Posterior cingulate gyrus (tissue), 11 donors: ENCODE measurements at places on chromosomes 1 and 21.
A peak's percentile ranks its signal among the peaks of the same experiment; 100 is the strongest.

DNA sequence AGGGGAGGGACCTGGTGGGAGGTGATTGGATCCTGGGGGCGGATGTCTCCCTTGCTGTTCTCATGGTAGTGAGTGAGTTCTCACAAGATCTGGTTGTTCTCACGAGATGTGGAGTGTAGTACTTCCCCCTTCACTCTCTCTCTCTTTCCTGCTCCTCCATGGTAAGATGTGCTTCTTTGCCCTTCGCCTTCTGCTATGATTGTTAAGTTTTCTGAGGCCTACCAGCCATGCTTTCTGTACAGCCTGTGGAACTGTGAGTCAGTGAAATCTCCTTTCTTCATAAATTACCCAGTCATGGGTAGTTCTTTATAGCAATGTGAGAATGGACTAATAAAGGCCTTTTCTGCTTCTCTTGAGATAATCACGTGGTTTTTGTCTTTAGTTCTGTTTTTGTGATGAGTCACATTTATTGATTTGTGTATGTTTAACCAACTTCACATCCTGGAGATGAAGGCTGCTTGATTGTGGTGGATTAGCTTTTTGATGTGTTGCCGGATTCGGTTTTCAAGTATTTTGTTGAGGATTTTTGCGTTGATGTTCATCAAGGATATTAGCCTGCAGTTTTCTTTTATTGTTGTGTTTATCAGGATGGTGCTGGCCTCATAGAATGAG is 45.5 kb downstream of the RABGAP1L start:
- no peak for DNase-seq

GRCh38 chr1:91523482-91523881 is 22.8 kb downstream of the CDC7 start:
- no peak for DNase-seq

DNA sequence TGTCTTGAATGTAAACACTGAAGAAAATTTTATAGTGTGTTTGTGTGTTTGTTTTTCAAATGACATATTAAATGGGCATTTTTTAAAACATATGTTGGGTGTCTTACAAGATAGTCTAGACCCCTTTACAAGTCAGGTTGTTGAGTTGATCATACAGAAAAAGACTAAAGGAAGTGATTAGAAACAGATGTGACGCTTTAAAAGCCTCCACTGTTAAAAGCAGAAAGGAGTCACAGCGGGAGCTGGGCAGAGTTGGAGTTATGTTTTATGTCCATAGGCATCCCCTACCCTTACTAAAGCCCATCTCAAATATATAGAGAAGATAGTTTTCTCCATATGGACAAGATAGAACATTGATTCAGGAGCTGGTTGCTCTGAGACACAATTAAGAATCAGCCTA is 393.9 kb downstream of the PLPP3 start:
- DNase-seq, result no peak

DNA sequence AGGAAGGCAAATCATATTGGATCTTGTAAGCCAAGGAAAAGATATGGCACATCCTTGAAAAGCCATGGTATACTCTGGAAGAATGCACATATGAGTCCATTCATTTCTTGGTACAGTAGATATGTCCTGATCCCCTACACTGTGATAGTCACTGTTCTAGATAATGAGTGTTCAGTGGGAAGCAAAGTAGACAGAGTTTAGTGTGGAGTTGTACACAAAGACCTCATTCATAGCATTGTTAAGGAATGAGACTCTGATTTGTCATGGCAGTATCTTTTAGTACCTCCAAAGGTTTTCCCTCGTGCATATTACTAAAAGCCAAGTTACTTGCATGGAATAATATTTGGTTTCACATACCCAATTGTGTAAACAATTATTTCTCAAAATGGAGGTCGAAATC is 204.7 kb downstream of the NFIA start:
- no peak for DNase-seq

GRCh38 chr1:231681006-231681405 is 54.4 kb downstream of the DISC1 start:
- DNase-seq, result no peak

- no peak for DNase-seq
Observed at GRCh38 chr1:198125995-198126735, 30.6 kb upstream of the NEK7 start.

- peak; percentile 36 for DNase-seq
Observed at GRCh38 chr1:66353257-66353656, 180.7 kb upstream of the SGIP1 start.

DNA sequence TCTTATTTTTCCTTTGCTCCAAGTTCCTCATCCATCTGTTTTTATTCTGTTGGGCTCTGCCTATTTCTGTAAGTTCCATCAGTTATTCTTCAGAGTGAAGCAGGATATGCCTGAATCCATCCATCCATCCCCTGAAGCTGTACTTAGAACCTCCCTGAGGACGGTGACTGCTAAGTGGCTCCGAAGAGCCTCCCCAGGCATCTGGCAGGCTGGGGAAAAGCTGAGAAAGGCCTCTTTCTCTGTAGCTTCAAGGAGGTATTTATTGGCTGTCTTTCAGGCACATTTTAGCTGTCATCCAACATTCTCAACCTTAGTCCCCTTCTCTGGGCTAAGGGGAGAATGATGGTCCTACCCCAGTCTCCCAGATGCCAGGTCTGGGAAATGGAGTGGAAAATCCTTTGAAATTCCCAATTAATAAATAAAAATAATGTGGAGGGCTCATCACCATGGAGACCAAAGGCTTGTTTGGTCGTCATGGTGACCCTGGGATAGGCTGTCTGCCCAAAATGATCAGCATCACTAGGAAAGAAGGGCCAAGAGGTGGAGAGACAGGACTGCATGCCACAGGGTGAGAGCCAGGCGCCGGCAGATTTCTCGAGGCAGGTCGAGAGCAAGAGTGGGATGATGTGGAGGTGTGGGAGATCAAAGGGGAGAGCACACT is 82.0 kb downstream of the UBIAD1 start:
- DNase-seq, result peak; percentile 79

DNA sequence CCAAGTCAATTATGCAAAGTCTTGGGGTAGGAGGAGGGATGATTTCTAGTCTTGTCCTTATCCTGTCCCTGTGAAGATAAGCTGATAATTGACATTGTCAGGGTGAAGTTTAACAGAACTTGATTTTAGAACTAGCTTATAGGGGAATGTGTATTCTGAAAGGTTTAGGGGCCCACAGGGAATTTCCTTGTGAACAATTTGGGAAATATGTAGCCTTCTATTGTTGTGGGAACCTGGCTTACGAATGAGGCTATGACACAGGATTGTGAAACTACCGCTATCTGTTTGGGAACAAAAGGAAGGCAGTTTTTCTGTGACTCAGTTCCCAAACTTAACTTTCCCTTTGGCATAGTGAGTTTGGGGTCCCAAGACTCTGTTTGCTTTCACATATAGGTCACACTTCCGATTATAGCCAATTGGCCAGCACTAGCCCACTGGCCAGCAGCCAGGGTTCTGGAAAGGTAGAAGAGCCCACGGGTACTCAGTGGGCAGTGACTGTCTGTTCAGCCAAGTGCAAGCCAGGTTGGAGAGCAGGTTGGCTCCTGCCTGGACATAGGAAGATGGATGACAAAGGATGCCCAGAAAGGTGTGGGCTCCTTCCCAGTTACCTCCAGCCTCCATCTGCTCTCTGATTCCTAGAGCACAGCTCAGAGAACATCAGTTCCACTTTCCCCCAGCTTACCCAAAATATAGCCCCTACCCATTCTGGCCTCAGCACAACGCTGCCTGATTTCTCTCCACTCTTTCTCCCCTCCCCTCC is 35.5 kb downstream of the H3-3A start:
- no peak for DNase-seq

GRCh38 chr1:3771108-3772026 is 1.2 kb upstream of the SMIM1 start:
- DNase-seq, result no peak

GRCh38 chr1:207223162-207223561 is 98.3 kb upstream of the CD55 start:
- no peak for DNase-seq

DNA sequence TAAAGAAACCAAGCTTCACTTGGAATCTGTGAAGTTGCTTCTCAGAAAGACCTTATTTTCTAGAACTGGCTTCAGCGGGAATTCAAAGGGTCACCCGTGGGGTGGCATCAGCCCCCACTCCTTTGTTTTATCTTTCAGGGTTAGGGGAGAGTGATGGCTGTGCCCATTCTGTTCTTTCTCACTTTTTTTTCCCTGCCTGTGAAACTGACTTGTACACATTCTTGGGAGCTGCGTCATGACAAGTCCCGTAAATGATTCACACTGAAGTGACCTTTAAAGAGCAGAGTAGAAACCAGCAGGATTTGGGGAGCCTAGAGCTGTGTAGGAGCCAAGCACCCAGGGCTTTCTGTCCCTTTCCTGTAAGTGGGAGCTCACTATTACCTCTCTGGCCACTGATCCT is 43.8 kb downstream of the SLC44A3 start:
- no peak for DNase-seq

DNA sequence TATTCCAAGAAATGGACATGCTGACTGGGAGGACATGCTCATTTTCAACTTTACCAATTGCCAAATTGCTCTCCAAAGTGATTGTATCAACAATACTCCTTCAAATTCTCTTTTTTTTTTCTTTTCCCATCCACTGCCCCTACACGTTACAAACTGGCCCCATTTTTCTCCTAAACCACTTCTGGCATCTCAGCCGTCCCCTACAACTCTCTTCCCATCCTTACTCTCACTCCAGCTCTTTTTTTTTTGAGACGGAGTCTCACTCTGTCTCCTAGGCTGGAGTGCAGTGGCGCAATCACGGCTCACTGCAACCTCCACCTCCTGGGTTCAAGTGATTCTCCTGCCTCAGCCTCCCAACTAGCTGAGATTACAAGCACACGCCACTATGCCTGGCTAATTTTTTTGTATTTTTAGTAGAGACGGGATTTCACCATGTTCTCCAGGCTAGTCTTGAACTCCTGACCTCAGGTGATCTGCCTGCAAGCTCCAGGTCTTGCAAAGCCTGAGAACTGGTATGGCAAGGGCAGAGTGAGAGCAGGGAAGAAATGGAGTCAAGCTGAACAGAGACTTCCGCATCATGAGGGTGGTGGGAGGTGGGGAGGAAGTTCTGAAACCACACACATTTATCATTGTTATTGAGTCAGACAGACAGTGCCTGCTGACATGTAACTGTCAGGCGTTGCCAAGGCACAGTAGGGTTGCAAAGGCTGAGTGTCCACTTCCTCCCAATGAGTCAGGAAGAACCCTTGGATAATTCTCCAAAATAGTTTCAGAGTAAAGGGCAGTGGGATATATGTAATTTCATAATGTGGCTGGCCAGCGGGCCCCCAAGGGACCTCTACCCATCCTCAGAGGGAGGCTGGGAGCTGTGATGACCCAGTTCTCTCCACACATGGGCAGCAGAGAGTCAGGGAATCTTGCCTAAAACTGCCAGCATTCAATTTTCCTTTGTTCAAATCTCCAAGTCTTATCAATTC is 17.4 kb downstream of the CELA3A start:
- DNase-seq, result no peak

DNA sequence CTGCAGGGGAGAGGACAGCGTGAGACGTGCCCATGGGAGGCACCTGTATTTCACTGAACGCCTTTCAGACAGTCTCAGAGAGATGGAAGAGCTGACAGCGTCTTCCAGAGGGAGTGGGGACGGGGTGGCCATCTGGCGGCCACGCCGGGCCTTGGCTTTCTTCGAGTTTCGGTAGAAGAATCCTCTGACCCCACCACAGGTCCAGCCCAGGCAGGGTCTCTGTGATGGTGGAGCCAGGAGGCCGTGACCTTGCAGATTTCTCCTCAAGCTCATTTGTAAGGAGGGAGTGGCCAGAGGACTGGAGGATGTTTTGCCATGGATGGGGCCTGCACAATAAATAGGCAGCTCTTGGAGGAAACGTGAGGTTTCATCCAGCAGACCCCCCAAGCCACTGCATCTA is 47.6 kb upstream of the ADARB1 start:
- DNase-seq, result no peak

- peak; percentile 94 for DNase-seq
Observed at GRCh38 chr1:112803906-112804762, 89.0 kb upstream of the PPM1J start.

DNA sequence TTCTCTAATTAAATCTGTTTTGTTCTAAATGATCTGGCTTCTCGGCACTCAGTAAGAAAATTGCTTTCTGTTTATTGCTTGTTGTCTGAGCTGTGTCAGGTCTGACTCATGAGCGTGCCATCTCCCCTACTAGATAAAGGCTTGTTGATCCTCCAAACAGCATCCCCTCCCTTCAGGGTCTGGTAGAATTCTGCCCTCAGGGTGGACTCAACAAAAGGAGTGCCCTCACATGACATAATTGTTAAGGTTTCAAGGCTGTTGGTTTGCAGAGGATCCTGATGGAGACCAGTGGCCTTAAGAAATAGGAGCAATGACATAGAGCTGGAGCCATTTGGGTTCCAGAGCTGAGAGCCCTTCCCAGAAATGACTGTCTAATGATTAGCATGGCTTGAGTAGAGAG is 36.0 kb upstream of the ATP2B4 start:
- DNase-seq, result no peak

DNA sequence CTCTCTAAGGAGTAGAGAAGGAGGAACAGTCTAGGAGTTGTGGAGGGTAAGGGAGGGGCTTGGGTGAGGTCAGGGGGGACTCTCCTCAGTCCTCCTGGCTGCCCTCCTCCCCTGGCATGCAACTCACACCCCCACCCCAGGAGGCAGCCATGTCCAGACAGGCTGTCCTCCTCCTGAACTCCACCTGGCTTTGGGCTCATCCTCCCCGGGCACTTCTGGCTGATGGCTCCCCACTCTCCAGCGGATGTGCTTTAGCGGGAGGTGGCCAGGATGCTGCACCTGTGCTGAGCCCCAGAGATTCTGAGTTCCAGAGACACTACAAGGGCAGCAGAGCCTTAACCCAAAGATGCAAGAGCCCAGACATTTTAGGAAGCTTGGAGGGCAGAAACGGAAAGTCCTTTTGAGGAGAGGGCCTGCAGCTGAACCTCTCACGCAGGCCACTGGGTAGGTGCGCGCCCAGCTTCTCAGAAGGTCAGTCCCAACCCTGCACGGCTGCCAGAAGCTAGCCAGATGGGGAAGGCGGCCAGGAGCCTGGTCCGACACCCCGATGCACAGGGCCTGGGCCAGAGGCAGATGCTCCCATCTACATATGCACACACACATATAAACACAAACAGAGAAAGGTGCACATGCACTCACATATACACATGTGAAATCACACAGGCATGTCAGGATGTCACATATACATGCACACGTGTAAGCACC is 83.4 kb downstream of the PDE9A start:
- no peak for DNase-seq

DNA sequence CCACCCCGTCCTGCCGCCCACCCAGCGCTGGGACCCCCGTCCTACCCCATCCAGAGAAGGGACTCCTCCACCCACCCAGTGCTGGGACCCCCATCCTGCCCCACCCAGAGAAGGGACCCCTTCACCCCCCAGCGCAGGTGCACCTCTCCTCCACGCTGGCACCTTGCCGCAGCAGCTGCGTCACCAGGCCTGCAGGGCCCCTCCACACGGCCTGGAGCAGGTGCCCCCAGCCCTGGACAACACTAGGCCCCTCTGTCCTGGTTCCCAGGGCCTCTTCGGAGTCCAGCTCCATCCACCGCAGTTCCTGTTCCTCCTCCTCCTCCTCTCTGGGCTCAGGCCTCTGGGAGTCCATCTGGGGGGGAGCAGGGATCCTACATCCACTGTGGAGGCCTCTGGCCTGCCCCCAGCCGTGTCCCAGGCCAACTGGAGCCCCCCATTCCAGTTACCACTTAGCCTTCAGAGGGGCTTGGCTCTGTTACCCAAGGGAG is 378 bp downstream of the ANKRD65 start:
- DNase-seq, result no peak

- no peak for DNase-seq
Observed at GRCh38 chr1:116334015-116334547, 39.0 kb upstream of the ATP1A1 start.
